ENCODE measurements at places on chromosomes 16 and 17.
A peak's percentile ranks its signal among the peaks of the same experiment; 100 is the strongest.

GRCh38 chr17:385836-386140 is 33.2 kb upstream of the RPH3AL start:
- no peak for DNase-seq

DNA sequence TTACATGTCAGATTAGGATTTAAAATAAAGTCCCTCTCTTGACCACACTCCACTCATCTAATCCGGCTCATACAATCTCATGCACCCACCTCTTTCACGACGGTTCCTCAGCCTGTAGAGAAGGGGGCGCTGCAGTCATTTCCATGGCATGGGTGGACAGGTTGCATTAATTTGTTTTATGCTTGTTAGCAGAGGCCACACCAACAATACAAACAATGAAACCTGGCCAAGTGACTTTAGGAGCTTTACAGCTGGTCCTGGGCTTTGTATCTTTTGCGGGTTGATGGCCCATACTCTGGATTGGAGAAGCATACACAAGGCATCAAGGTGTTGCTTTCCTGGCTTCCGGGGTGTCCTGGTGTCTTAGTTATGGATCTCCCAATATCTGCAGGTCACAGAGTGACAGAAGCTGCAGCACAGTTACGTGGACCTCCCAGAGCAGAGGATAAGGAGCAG is 9.7 kb upstream of the SNF8 start:
- DNase-seq = peak; percentile 65

- DNase-seq = no peak
Observed at GRCh38 chr16:67703626-67704025, 15.5 kb downstream of the GFOD2 start.

GRCh38 chr17:45090711-45091110 is 29.6 kb downstream of the NMT1 start:
- no peak for DNase-seq

GRCh38 chr17:52505601-52506000 is 347.1 kb upstream of the CA10 start:
- DNase-seq = no peak

- no peak for DNase-seq
Observed at GRCh38 chr17:21371511-21372081, 4.6 kb upstream of the KCNJ12 start.

DNA sequence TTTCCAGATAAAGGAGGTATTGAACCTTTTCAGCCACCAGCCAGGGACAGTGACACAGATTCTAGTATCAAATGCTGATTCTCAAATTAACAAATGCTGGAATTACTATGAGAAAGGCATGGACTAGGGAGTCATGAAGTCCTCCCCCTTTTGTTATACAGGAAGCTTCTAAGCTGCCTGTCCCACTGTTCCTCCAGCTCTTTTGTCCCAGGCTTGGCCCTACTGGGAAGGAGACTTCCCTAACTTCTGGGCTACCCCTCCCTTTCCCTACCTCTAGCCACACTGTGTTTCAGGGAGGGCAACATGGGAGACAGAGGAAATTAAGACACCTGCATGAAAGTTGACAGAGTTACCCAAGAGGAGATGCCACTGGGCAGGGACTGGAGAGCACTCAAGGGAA is 192.5 kb downstream of the CDH13 start:
- no peak for DNase-seq

DNA sequence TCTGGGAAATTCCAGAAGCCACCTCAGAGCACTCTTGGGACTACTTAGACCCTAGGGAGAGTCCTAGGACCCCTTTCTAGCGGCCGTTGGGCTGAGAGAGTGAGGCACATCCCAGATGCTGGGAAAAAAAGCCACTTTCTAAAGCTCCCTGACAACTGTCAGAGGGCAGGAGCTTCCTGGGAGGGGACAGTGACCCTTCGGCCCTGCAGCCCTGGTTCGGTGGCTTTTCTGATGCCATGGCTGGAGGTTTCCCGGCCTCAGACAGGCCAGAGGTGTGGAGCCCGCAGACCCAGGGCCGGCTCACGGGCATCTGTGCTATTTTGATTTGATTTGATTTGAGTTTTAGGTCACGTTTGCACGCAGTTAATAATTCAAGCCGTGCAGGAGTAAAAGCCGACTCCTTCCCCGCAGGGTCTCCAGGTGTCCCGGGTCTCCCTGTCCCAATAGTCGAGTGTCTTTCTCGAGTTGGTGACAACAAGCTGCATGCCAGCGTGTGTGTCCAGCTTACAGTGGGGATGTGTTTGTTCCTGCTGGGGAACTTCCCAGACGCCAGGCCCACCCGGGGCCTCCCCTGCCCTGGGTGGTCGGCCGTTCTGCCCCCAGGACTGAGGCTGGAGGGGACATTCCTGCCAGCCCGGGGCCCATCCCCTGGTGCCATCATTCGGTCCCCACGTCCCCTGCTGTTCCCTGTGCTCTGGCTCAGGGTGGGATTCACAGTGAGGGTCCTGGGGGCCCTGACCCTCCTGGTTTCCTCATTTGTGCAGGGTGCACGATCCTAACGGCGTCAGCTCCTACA is 1.0 kb upstream of the CBFA2T3 start:
- DNase-seq = no peak

- no peak for DNase-seq
Observed at GRCh38 chr16:5349670-5350517, 252.3 kb upstream of the EEF2KMT start.

DNA sequence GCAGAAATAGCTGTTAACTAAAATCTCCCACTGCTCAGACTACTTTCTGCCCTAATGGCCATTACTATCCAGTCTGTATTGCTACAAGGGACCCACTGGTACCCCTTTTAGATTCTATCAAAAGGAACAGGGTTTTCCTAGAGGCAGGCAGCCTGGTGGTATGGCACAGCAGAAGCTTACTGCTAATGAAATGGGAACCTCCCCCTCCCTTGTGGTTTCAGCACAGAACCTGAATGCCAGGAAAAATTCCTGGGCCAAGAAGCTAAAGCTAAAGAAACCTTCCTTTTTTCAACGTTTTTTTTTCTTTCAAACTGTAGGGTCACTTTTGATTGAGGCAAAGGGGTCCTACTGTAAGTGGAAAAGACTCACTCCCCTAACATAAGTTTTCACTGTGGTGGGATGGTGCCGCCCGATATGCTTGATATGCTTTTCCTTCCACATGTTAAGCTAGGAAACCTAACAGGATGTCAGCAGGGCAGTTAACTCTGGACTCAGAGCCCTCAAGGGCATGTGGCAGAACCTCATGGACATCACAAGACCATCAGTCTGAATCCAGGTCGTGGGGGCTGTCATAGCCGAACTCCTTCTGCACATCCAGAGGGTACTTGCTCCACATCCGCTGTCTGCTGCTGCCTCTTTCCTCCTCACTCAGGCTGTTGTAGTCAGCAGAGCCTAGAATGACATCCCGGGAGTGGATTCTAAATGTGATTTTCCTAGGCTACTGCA is 9.8 kb downstream of the SLC7A6OS start:
- DNase-seq = no peak

DNA sequence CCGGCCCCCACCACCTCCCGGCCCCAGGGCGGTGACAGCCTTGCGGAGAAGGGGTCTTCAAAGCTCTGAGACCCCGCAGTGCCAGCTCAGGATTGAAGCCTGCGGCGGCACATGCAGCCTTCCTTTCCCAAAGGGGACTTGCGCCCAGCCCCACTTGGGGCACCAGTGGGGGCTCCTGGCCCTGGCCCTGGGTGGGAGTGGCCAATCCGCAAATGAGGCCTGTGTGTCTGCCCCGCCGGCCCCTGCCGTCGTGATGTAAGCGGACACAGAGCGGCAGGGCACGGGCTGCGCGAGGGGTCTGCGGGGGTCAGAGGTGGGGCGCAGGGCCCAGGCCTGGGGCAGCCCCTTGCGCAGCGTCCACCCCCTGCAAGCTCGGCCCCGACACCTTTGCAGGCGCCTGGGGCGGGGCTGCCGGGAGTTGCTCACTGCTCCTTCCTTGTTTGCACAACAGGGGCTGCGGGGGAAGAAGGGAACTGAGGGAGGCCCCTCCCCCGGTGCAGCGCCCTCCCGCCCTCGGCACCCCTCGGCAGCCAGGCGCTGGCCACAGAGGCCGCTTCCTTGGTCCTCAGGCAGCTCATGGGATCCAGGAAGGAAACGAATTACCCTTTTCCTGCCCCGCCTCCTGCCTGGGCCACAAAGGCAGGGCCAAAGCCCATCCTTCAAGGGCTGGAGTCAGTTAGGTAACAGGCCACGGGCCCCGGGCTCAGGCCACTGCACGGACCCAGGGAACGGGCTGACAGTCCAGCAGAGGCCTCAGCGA is 2.9 kb downstream of the SLC16A3 start:
- DNase-seq = peak; percentile 82

DNA sequence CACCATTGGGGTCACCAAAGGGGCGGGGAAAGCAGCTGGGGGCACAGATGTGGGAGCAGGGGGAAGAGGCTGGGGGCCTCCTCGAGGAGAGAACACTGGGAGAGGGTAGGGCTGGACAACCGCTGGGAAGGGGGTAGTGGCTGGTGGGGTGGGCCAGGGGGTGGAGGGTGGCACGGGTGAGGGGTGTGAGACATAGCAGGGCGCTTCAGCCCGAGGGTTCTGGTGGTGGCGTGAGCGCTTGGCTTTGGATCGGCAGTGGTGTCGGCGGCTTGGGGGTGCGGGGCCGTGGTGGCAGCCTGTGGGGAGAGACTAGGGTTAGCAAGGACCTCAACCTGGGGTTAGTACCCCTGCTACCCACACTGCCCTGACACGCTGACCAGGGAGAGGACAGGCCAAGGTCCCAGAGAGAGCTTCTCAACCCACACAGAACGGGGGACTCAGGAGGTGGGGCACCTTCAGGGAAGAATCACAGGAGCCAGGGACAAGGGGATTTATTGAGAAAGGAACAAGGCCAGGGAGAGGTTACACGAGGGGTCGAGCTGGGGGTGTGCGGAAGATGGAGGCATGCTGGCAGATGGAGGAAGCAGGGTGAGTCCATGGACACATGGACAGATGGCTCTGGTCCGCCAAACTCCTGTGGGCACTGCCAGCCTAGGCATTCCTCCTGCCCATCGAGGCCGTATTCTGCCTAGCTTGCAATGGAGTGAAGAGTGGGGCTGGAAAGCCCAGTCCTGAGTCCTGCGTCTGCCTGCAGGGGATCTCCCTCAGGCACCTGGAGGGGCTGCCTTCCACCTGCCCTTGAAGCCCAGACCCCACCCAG is 8.4 kb downstream of the PER1 start:
- DNase-seq = no peak

- DNase-seq = peak; percentile 80
Observed at GRCh38 chr17:79749156-79749815, 18.5 kb downstream of the ENPP7 start.

DNA sequence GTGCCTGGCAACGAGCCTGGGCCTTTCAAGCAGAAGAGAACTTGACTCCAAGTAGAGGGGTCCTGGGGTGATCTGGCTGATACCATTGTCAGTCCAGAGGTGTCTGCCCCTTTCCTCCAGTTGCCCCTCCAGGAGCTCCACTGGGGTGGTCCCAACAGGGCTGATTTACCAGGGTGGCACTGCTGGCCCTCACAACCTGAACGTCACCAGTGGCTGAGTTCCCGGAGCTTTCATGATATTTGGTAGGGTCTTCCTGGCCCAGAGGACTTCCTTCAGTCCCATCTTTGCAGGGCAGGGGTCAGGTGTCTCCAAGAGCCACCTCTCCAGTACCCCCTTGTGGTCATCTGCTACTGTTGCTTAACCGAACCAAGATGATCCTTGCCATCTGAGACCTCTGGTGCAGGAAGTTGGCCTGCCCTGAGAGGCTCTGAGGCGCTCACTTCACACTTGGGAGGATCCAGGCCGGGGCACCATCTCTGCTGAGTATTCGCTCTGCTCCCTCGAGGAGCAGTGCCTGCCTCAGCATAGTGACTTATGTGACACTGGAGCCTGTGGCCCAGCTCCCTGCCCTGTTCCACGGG is 3.5 kb downstream of the LIMD2 start:
- peak; percentile 51 for DNase-seq

GRCh38 chr17:59786213-59786535 is 78.7 kb downstream of the VMP1 start:
- no peak for DNase-seq

GRCh38 chr16:54370278-54371040 is 83.9 kb upstream of the IRX3 start:
- no peak for DNase-seq

- peak; percentile 65 for DNase-seq
Observed at GRCh38 chr17:43958748-43959352, 5.1 kb upstream of the PYY start.

- DNase-seq = no peak
Observed at GRCh38 chr16:52095471-52095870, 451.5 kb downstream of the TOX3 start.

GRCh38 chr16:23256440-23256839 is 45.7 kb upstream of the SCNN1B start:
- no peak for DNase-seq

DNA sequence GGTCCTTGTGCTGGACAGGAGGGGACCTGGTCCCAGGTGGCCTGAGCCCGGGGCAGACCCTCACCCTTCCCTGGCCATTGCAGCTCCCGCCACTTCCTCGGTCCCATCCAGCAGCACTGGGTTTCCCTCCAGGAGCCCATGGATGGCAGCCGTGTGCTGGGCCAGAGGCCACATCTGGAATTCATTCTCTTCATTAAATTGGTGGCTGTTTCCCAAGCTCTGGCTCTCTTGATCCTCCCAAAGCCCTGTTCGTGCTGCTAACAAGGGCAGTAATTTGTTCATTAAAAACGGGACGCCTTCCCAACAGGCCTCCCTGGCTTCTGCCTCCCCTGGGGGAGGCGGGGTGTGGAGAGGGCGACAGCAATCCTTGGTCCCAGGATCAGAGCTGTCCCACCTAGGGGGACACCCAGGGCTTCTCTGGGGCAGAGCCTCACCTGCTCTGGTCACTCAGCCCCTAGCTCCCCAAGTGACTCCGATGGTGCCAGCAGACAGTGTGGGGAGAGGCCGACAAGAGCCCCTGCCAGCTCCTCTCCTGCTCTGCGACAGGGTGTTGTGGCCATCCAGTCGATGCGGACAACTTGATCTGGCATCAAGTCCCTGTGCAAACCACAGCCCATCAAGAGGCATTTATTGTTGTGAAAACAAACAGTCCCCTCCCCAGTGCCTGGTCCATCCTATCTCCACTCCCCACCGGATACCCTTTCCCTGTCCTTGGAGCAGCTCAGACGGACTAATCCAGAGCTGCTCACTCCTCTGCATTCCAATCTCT is 44.0 kb downstream of the SDK2 start:
- peak; percentile 44 for DNase-seq

GRCh38 chr16:85635545-85636140 is 22.5 kb downstream of the GSE1 start:
- no peak for DNase-seq

DNA sequence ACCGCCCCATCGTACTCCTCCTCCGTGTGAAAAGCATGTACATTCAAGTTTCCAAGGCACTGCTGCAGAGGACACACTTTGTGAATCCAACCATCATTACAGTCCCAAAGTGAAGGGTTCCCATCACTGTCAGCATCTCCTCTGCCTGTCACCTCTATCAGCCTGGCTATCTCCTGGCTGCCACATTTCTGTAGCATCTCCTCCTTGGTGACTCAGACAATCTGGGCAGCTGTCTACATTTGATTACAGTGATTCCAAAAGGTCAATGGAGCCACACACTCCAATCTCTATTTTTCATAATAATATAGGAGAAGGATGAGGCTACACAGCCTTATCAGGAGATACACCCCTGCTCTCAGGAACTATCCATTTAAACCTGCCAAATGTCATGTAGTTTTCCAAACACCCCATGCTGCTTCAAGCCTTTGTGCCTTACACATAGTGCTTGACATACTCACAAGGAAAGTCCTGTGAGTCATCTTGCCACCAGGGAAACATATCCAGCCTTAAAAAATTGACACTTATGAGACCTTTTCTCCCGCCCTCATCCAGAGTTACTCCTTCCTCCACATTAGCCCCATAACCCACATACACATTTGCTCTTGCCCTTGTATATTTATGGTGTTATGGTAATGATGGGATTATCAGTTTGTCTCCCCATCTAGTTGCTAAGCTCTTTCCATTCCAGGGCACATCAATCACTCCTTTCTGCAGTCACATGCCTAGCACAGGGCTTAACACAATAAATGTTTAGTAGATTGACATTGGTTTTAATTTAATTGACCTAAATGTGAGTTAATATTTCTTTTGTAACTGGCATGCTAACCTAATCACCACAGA is 250.1 kb upstream of the CDH5 start:
- DNase-seq = peak; percentile 68

Data from fibroblast of mammary gland (primary cell).